LHCN-M2 (cell line): ENCODE measurements at places on chromosomes 6 and 20. TPM values are rescaled to one million over a fixed set of nuclear protein-coding genes. Genes with fewer than 3 reads are reported as not detected.

Gene PTGIS
- 0.19 and 0.92 TPM in 2 replicates for total RNA-seq

Gene PRL
- not detected in 2 replicates for total RNA-seq

Gene GPR6
- not detected in 2 replicates for total RNA-seq

Gene SMIM26
- total RNA-seq, result 84.3 and 88.0 TPM in 2 replicates

Gene MAFB
- total RNA-seq, result 0.06 TPM in 1 of 2 replicates, not detected in the other

Gene ZSCAN23
- 1.9 and 2.1 TPM in 2 replicates for total RNA-seq

Gene NOX3
- total RNA-seq, result not detected in 2 replicates

Gene SPTLC3
- total RNA-seq, result 30.8 and 37.4 TPM in 2 replicates

Gene CRISP2
- not detected in 2 replicates for total RNA-seq

Gene SEMG1
- not detected in 2 replicates for total RNA-seq

Gene ZNF311
- 0.71 and 0.86 TPM in 2 replicates for total RNA-seq

Gene LY6G6F
- not detected in 2 replicates for total RNA-seq

Gene LINC00237
- total RNA-seq, result not detected in 2 replicates

Gene SCRT2
- total RNA-seq, result not detected in 2 replicates

Gene RIPPLY2
- total RNA-seq, result not detected in 2 replicates

Gene PRRC2A
- 75.9 and 81.7 TPM in 2 replicates for total RNA-seq

Gene TRAPPC3L
- total RNA-seq, result 0.06 TPM in 1 of 2 replicates, not detected in the other

Gene PMEPA1
- 2.4 and 2.8 TPM in 2 replicates for total RNA-seq

Gene LAMP5
- total RNA-seq, result 0.98 and 1.0 TPM in 2 replicates

Gene HRH3
- total RNA-seq, result not detected in 2 replicates

Gene CCN6
- not detected in 2 replicates for total RNA-seq
